ENCODE measurements at places on chromosomes 2 and 18. TPM values are rescaled to one million over a fixed set of nuclear protein-coding genes. Genes with fewer than 3 reads are reported as not detected.

GRCh38 chr2:233460726-233461441 is 105.7 kb downstream of the USP40 start:
- no peak for DNase-seq

DNA sequence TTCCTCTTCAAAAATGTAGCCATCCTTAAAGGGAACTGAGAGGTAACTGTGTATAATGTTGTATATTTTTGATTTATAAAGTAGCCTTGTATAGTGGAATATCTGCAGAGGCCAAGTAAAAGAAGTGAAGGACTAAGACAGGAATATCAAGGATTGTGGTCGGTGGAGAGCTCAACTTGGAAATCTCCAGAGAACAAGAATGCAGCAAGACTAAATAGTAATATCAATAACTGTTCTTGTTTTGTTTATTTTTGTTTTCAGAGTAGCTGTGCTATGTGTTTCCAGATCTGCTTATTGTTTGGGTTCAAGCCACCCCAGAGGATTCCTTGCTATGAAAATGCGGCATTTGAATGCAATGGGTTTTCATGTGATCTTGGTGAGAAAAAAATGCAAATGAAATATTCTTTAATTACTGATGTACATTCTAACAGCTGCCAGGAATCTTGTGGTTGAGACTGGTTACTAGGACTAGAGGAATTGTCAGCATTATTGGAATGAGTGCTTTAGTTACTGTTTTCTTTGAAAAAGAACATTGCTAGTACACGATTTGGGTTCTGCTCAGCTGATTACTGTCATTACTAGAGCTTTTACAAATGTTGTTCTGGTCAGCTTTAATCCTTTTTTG is 25.0 kb downstream of the FASTKD2 start:
- DNase-seq, result no peak

DNA sequence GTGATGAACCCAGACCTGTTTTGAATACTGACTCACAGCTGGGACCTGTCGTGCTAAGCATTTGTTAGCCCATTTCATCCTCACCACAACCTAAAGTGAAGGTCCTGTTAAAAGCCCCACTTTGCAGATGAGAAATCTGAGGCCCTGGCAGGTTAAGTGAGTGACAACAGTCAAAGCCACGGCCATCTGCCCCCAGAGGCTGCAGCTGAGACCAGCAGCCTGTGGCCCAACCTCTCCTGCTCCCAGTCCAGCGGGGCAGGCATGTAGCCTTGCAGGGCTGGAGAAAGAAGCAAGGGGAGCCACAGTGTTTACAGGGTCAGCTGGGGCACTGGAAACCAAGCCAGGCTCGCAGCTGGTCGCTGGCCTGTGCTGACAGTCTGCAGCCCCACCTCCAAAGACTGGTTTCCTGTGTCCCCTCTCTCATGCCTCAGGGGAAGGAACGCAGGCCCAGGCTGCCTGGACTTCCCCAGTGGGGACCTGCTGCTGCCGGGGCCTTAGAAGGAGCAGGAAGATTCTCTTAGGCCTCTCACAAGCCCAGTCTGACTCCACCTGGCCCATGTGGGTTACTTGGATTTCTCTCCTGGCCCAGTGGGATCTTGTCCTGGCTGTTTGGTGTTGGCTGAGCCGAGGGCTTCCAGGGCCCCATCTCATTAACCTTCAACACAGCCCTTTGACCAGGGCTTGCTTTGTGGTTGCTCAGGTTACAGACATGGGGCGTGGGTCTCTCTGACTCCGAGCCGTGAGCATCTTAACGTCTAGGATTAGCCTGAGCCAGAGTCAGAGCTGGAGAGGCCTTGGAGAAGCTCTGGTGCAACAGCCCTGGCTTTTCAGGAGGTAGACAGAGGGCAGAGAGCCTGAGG is 1.7 kb downstream of the INPP5D start:
- peak; percentile 64 for DNase-seq

MEIS1 gene
- total RNA-seq, result 12.7 TPM

DNA sequence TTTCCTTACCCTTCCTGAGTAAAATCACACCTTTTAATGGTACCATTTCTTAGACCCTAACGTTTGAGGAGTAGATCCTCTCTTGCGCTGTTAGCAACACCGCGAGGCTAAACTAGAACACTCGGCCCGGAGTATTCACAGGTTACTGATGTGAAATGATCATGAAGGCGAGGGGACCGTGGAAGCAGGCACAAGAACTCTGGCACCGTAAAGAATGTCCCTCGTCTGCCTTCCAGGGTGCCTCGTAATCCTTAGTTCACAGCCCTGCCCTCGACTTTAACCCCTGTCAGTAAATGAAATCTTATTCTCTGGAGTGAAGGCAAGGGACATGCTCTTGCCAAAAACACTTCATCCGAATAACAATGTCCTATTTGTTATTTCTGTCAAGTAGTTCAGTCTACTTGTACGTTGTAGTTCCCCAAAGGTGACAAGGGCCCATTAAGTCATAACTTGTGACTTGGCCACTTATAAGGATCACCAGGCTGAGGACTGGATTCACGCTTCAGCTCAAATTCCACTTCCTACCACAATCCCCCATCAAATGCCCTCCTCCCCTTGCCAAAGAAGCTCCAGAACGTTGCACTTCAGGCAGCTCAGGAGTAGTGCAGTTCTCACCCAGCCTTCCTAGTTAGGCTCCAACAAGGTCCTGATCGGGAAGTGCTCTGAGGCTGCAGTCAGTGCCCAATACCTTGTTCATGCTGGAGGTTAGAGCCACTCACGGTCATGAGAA is 43.3 kb upstream of the ITM2C start:
- DNase-seq, result no peak

GRCh38 chr2:54049365-54049764 is 66.0 kb upstream of the ACYP2 start:
- no peak for DNase-seq

TXNDC2 gene
- not detected for total RNA-seq

PKDCC gene
- total RNA-seq, result 2.5 TPM

UGT1A8 gene
- not detected for total RNA-seq

FIGN gene
- total RNA-seq, result 2.2 TPM

NCKAP5 gene
- 4.9 TPM for total RNA-seq

GRCh38 chr18:48833701-48834412 is 116.9 kb downstream of the SMAD7 start:
- DNase-seq, result peak; percentile 45

GRCh38 chr2:148317598-148317997 is 296.7 kb downstream of the MBD5 start:
- DNase-seq, result no peak

ZDBF2 gene
- 4.5 TPM for total RNA-seq

ANKRD29 gene
- total RNA-seq, result 6.4 TPM

Data from suprapubic skin (tissue), 4 donors.